ENCODE measurements at places on chromosomes 6 and 20.
A peak's percentile ranks its signal among the peaks of the same experiment; 100 is the strongest.

DNA sequence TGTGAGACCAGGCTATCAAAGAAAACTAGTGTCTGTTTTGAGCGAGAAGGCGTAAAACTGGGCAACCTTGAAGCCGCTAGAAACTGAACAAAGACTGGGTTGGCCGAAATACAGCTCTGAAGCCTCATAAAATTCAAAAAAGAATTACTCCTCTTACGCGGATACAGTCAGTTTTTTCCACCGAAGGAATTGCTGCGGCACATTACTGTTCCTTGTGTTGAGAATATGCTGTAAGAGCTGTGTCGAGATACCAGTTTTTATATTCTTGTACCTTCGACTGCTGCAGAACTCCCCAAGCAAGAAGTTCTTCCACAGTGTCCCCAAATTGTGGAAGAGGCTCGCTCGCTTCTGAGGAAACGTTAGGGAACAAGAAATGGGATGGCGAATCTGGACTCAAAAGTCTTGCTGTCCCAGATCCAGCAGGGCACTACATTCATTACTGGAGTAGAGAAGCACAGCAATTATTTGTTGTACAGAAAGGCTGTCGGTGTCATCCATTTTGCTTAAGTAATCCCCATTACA lies 523 bp upstream of the COX7A2 start:
- DNase-seq, result no peak

GRCh38 chr20:46438156-46438750 lies 31.8 kb upstream of the ELMO2 start:
- peak; percentile 59 for DNase-seq

GRCh38 chr20:1427457-1428054 lies 34.7 kb upstream of the FKBP1A start:
- peak; percentile 53 for DNase-seq

DNA sequence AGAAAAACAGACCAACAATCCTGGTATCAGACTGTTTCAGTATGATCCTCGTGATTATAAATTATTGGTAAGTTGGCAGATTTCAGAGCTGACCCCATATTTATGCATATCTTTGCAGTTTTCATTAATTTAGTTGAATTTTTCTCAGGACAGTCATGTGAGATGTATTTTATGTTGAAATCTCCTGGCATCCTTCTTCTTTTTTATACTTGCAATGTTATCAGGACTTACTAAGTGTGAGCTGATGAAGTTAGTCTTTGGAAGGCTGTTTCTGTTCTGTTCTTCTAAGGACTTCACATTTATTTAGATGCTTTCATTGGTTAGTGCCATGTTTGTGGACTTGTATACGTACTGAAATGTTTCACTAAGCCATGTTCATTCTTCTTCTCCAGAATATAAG lies 17.2 kb downstream of the SMPDL3A start:
- no peak for DNase-seq

DNA sequence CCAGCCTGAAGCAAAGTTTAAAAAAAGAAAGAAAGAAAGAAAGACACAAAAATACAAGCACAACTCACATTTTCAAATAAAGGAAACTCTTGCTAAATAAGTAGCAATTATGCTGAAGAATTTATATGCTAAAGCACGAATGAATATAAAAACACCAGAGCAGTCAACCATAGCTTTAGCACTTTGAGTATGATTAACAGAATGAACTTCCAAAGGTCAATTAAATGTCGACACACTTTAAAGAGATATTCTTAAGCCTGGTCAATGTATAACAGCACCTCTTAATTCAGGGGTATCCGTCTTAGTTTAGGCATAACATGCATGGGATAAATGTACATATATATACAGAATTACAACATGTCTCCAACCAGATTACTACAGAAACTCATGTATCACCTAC lies 125.9 kb downstream of the OGFRL1 start:
- no peak for DNase-seq

DNA sequence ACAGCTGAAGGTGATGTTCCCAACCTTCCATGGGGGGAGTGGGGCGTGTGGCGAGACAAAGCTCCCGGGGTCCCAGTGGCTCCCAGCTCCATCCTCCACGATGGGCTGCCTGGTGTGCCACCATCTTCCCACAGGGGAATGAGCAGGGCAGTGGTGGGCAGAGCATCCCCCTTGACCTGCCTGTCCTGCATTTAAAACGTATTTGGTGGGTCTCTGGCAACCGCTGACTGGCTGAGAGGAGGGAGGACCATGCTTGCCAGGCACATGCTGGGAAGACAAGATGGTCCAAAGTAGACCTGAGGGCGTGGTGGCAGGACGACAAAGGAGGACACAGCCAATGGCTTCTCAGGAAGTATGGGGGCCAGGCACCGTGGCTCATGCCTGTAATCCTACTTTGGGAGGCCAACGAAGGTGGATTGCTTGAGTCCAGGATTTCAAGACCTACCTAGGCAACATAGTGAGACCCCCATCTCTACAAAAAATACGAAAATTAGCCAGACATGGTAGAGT lies 4.9 kb downstream of the TLDC2 start:
- no peak for DNase-seq

- DNase-seq, result no peak
Measured at GRCh38 chr6:506508-506907, 115.0 kb downstream of the IRF4 start.

DNA sequence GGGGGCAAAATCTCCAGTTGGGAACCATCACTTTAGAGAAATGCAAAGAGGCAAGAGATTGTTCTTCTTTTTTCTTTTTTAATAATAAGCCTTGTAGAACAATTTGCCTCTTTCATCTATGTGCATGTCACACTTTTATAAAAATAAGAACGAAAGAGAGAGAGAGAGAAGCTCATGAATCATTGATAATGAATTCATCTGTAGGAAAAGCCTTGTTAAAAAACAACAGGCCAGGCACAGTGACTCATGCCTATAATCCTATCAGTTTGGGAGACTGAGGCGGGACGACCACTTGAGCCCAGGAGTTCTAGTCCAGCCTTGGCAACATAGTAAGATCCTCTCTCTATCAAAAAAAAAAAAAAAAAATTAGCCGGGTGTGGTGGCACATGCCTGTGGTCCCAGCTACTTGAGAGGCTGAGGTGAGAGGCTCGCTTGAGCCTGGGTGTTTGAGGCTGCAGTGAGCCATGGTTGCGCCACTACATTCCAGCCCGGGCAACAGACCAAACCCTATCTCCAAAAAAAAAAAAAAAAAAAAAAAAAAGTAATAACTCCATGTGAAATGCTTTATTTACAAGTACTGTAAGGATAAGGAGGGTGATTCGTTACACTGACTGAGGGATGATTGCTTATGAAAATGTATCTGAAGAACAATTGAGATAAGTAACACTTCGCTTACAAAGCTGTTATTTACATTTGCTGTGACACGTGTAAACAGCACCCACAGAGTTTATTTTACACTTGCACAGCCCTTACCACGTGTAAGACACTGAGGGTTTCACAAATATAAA lies 6.0 kb downstream of the CCN5 start:
- DNase-seq, result no peak

GRCh38 chr6:127475823-127476176 lies 16.6 kb upstream of the KIAA0408 start:
- no peak for DNase-seq

DNA sequence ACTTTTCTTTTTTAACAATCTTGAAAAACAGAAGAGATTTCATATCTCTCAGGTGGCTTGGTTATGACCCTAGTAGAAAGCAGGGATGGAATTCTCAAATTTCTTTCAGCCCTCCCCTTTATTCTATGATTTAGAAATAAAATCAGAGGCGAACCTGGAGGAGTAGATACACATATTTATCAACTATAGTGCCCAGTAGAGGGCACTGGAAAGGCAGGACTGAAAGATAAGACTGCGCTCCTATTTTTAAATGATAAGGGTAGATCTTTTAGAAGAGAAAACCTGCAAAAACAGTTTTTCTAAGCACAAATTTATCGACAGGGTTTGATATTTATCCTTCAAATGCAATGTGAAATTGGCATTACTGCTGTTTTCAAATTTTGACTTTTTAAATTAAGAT lies 1296.6 kb downstream of the EPHA7 start:
- DNase-seq, result no peak

DNA sequence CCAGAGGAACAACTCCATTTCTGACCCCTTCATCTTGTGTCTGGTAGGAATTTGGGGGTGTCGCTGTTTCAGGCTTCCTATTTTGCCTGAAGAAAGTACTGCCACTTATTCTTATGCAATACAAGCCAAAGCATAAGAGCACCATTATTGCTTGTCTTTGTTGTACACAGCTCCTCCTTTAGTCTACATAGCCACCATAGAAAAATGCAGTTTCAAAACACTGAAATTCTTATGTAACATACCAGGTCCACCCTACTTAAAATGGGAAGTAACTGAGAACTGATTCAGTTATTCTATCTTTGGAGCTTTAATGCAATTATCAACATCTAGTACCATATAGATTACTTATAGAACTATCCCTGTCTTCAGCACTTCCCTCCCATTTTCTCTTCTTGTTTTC lies 255.5 kb downstream of the ARHGAP18 start:
- DNase-seq, result no peak

GRCh38 chr6:120010075-120010474 lies 660.5 kb upstream of the MAN1A1 start:
- no peak for DNase-seq

DNA sequence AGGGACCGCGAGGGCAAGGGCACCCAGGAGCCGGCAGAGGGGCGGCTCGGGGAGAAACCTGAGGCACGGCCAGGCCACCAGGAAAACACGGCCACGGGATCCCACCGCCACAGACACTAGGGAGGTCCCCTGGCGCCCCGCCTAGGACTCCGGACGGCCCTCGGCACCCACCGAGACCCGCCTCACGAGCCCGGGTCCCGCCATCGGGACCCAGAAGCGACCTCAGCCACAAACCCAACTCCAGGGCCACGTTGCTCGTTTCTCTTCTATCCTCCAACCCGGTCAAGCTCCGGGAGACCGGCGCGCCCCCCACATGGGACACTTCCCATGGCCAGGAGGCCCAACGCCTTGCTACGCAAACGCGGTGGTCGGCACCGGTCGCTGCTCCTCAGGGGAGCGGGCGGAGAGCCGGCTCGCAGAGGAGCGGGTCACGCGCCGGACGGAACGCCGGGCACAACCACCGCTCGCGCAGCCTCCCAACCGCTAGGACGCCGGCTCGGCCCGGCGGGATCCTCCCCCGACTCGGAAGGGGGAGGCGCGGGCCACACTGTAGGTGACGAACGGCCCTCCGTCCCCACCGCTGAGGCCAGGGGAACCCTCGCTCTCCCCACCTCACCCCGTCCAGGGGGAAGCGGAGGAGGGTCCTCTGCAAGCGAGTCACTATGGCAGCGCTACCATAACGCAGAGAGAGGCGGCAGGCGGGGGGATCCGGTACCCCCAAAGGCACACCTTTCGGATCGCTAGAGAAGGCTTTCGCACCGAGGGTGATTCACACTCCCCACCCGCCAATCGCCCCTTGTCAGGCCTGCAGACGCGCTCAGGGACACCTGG lies 1514.1 kb upstream of the DEFB115 start:
- peak; percentile 19 for DNase-seq

GRCh38 chr20:59819496-59820203 lies 113.8 kb downstream of the SYCP2 start:
- DNase-seq, result peak; percentile 34

DNA sequence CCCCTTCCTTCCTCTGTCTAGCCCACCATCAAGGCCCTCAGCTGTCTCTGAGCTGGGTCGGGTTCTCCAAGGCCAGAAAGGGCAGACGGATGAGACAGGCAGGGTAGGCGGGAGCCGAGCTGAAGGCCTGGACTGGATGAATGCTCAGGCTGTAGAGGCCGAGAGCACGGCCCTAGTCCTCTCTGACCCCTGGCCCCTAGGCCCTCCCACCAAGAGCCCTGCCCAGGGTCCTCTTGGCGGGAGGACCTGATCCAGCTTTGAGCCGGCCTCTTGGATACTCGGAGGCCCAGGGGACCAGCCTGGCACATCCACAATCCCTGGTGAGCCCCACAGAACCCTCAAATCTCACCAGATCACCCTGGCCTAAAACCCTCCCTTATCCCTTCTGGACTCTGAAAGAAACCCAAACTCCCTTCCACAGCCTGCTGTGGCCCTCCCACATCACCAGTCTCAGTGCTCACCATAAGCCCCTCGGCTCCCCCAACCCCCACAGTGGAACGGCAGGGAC lies 8.2 kb downstream of the ADISSP start:
- no peak for DNase-seq

- no peak for DNase-seq
Measured at GRCh38 chr6:22622813-22623212, 53.4 kb downstream of the HDGFL1 start.

DNA sequence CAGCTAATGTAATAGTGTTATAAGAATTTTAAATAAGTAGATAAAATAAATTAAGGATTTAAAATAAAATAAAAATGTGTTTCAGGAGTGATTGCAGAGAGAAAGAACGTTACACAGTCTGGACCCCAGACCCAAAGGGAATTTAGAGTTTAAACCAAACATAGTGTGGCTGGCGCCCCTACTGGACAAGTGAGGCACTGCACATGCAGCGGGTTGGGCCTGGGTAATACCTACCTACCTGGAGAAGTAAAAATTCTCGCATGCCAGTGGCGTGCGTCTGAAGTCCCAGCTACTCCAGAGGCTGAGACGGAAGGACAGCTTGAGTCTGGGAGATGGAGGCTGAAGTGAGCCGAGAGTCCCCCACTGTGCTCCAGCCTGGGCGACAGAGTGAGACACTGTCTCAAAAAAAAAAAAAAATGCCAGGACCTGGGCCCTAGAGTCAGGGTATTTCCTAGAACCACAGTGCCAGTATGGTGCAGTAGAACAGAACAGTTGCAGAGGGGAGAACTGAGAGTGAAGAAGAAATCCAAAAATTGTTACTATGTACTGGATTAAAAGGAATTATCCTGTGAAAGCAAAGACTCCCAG lies 71.4 kb upstream of the TCF21 start:
- peak; percentile 56 for DNase-seq

- DNase-seq, result no peak
Measured at GRCh38 chr20:16270989-16271388, 302.3 kb downstream of the KIF16B start.
